GM12864 (cell line): ENCODE measurements at places on chromosomes 4 and X.

DNA sequence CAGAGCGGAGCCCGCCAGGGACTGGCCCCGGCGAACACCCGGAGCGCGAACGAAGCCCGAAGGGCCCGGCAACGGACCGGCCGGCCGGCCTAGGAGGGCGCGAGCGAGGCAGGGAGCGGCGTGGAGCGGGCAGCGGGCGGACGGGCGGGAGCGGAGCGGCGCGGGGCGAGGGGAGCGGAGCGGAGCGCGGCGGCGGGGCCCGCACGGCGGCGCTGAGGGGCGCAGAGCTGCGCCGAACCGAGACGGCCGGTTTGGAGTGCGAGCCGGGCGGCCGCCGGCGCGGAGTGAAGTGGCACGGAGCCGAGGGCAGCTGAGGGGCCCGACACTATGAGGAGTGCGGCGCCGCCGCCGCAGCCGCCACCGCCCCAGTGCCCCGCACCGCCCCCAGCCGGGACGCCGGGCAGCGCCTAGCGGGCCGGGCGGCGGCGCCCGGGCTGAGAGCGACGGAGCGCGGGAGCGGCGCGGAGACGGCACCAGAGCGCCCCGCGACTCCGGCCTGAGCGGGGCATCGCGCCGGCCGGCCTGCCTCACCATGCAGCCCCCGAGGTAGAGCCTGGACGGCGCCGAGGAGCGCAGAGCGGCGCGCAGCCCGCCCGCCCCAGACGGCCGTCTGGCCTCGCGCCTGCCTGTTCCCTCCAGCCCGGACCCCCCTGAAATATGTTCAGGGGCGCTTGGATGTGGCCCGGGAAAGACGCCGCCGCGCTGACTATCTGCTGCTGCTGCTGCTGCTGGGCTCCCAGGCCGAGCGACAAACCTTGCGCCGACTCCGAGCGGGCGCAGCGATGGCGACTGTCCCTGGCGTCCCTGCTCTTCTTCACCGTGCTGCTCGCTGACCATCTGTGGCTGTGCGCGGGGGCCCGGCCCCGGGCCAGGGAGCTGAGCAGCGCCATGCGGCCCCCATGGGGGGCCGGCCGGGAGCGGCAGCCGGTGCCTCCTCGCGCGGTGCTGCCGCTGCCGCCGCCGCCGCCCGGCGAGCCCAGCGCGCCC lies 793 bp downstream of the NALF2 start:
- DNase-seq, result no peak

- DNase-seq, result no peak
Observed at GRCh38 chrX:131677655-131678628, 134.1 kb downstream of the OR13H1 start.

DNA sequence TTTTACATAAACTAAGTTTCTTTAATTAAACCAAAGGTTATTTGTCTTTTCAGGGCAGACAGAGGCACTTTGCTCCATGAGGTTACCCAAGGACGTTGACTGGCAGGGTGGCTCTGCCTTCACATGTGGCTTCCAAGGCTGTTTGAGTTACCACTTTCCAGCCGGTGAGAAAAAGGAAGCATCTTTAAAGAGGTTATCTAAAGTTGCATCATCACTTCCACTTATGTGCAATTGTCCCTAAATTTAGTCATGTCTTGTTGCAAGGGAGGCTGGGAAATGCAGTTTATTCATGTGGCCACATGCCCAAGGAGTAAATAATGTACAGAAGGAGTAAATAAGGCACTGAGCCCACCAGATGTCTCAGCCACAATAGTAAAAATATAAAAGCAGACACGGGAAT lies 29.0 kb upstream of the RAP1GDS1 start:
- DNase-seq, result no peak

GRCh38 chr4:54540931-54541330 lies 116.8 kb upstream of the KIT start:
- no peak for DNase-seq

- no peak for DNase-seq
Observed at GRCh38 chr4:184066584-184067300, 150.9 kb downstream of the ENPP6 start.
